GM13976 (cell line): ENCODE measurements at places on chromosomes 4 and X.

DNA sequence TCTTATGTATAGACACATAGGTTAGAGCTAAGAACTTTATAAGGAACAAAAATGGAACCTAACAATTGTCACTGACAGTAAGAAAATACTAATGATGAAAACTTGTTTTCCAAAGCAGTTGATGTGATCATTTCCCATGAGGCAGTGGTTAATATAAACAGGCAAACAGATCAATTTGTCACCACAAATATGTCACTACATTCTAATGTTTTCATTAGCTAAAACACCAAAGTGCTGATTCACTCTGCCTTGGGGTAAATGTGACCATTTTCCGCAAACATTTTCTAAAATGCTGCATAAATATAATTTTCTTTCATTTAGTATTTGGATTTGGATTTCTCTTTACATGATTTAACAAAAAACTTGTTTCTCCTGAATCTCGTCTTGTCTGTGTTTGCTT lies 408.9 kb upstream of the CTSO start:
- no peak for DNase-seq

DNA sequence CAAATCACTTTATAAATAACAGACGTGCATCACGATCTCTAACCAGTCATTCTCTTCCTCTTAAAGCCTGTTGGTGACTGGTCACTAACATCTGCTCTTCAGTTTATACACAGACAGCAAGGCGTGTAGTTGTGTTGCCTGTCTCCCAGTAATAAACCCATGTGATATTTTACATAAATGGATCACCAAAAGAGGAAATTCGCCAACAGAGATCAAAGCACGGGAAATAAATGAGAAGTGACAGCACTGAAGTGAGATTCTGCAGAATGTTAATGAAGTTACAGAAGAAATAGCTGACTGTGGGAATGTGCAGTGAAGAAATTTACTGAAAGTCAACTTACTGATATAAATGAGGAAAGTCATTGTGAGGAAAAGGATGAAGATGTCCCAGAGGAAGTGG lies 47.0 kb downstream of the AFF1 start:
- no peak for DNase-seq

DNA sequence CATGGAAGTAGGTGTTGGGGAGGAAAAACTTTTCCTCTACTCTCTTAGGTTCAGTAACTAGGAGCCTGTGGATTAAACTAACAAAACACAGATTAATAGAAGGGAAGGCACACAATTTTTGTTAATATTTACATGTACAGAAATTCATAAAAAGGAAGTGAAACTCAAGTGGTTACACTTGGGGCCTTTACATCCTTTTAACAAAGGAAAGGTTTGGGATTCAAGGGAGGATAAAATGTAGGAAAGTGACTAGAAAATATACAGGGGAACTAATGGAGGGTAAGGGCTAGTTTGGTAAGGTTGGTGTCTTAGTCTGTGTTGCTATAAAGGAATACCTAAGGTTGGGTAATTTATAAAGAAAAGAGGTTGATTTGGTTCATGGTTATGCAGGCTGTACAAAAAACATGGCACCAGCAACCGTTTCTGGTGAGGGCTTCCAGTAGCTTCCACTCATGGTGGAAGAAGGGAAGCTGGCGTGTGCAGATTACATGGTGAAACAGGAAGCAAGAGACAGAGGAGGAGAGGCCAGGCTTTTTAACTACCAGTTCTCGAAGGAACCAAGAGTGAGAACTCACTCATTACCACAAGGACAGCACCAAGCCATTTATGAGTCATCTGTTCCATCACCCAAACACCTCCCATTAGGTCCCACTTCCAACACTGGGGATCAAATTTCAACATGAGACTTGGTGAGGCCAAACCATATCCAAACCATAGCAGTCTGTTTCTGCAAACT lies 124.4 kb downstream of the CHRDL1 start:
- DNase-seq, result no peak

GRCh38 chrX:40734971-40735324 lies 394 bp downstream of the MED14 start:
- DNase-seq, result no peak

DNA sequence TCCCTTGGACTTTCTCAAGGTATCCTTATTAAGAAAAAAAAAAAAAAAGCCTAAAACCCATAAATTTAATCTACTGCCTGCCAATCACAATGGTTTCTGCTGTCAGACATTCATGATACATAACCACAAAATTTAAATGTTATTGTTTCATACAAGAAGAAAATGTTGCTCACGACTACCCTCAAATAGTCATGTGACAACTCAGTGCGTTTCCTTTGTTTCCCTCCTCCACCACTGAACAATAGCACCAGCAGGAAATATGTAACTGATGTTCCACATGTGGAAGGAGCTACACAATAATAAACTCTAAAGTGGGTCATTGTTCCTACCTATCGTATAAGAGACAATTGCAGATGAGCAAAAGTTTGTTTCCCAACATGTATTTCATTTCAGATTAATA lies 244.1 kb upstream of the EDNRA start:
- DNase-seq, result no peak

DNA sequence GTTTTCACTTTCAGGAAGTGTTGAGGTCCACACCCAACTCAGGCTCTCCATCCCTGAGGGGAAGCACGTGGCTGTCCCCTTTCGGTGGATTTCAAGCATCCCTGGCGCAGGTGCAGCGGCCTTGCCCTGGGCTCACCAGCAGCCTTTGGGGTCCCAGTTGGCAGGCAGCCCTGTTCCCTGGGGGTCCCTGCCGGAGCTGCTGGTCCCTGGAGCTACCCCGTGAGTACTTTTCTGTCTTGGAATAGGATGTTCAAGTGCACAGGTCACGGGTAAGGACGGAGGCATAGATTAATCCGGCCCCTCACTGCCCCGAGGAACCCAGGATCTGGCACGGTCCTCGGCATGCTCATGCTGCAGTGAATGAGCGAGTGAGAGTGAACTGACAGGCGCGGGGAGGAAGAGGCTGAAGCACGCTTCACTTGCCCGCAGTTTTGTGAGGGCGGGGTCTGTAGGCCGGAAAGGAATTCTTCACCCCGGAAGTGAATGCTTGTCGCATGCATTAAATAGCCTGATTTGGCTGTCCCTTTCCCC lies 117.2 kb upstream of the FAT1 start:
- no peak for DNase-seq

DNA sequence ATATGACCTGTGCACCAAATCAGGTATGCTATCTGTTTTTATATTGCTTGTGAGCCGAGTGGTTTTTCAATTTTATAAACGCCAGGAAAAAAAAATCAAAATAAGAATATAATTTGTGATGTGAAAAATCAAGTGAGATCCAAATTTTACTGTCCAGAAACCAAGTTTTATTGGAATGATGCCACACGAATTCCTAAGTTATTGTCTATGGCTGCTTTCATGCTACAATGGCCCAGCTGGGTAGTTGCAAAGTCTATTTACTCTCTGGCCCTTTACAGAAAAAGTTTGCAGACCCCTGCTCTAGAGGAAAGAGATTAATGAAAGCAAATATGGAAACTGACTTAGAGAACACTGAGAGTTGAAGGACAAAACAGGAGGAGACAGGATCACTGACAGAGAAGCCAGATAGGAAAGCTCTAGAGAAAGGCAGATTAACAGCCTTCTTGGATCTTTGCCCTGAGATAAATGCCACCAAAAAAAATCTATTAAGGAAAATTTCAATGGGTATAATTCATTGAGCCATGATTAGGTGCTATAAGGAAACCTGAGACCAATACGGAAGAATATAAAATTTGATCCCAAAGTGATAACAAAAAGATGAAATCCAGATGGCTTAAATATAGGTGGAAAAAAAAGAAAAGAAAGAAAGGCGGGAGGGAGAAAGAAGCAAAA lies 29.8 kb downstream of the PRSS12 start:
- DNase-seq, result no peak

DNA sequence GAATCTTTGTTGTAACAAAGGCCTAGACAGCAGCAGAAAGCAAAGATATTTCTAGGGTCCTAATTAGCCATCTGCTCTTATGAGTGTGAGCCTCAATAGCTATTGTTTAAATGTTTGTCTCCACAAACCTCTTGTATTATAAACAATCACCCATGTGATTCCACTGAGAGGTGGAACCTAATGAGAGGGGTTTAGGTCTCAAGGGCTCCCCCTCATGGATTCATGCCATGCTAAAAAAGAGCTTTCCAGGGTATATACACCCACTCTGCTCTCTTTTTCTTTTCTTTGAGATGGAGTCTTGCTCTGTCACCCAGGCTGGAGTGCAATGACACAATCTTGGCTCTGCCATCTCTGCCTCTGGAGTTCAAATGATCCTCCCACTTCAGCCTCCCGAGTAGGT lies 42.1 kb downstream of the TRIM61 start:
- peak; percentile 50 for DNase-seq

- DNase-seq, result no peak
These were observed 560 bp upstream of the TMSB4X start for GRCh38 chrX:12974305-12974795.

GRCh38 chr4:188439641-188440311 lies 300.5 kb downstream of the TRIML1 start:
- DNase-seq, result no peak
